ENCODE measurements at places on chromosomes 2 and 18. TPM values are rescaled to one million over a fixed set of nuclear protein-coding genes. Genes with fewer than 3 reads are reported as not detected.
A peak's percentile ranks its signal among the peaks of the same experiment; 100 is the strongest.

The CCDC142 gene
- 13.1 TPM for polyA plus RNA-seq

DNA sequence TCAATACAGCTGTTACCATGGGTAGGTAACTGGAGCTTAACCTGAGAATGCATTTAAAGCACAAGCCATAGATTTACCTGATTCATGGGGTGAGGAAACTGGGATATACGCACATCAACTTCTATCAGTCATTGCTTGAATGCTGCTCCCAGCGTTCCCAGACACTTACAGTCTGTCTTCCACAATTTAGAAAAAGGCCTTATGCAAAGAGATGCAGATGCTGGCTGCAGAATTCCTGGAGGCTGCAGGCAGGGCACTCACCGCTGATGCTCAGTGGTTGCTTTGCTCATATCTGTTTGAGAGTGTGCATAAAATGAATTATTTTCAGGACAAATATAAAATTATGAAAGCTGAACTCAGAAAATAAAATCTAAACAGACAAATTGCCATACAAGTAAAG, 950.7 kb upstream of the PIK3C3 start:
- no peak for DNase-seq

DNA sequence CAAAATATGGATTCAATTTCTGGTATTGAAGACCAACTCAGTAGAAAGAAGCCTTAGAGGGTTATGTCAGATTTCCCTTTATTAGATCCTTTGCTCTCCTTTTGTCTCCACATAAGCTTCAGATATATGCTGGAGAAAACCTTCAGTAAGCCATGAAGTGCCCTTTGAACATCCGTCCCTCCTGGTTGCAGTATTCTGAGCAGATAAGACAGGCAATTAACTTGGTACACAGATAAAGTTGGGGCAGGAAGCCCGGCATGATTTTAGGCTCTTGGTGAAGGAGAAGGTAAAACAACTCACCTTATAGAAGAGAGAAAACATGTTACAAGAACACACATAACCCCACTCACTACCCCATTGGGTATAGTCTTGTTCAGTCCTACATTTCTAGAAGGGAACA, 76.4 kb downstream of the SRD5A2 start:
- DNase-seq = no peak

DNA sequence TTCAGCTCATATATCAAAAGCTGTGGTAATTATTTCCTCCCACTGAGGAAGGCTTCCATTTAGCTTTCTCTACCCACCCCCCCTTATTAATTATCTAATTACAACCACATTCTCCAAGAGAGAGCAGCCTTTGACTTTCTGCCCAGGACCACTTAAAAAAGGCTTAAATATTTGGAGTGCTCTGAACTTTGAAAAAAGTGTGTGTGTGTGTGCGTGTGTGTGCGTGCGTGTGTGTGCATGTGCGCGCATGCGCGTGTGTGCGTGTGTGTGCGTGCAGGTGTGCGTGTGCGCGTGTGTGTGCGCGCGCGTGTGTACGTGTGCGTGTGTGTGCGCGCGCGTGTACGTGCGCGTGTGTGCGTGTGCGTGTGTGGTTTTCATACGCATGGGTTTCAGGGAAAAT, 57.8 kb downstream of the TWIST2 start:
- DNase-seq = no peak

DNA sequence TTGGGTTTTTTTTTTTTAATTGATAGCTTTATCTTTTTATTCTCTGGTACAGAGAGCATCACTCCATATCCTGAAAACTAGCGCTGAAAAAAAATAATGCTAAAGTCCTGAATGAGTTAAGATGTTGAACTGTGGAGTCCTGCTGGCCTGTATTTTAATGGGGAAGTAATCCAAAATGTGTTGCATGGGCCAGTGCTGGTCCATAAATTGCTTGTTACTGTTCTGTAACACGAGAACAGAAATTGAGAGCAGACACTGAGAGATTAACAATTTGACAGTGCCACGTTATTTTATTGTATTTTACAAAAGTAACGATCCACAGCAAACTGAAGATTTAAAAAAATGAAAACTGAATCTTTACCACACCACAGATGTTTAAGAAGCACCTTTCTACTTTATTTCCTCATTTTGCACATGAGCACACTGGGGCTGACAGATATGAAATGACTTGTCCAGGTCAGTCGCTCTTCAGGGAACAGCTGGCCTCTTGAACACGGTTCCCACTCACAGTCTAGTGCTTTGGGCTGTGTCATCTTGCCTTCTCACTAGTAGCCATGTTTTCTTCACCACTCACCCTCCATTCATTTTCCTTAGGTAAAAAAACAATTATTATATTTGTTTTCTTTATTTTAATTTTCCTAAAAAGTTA, 35.3 kb downstream of the ZCCHC2 start:
- DNase-seq = no peak

GRCh38 chr2:42236911-42237310, 67.8 kb downstream of the EML4 start:
- DNase-seq = no peak

DNA sequence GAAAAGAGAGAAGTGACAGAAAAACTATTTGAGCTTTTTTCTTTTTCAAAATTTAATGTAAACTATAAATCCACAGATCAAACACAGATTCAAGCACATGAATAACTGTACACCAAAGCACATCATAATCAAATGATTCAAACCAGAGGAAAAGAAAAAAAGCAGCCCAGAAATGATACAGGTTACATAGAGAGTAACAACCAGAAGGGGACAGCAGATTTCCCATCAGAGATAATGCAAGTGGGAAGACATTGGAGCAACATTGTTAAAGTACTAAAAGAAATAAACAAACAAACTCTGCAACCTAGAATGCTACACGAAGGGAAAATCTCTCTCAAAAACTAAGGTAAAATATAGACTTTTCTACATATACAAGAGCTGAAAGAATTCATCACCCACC, 34.5 kb downstream of the CMPK2 start:
- DNase-seq = no peak

DNA sequence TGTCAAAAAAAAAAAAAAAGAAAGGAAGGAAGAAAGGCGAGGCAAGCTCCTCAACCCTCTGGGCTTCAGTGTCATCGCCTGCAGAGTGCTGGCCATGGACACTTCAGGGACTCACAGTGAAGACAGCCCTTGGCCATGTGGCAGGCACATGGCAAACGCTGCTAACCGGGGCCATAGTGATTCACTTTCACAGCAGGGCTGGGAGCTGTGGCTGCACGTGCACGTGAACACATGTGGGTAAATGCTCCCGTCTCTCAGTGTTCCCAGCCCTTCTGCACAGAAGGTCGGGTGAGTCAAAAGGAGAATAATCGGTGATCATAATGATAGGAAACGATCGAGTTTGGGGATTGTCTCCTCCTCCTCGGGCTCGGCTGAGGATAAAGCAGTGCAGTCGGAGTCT, 46.1 kb upstream of the UBE2F start:
- no peak for DNase-seq

DNA sequence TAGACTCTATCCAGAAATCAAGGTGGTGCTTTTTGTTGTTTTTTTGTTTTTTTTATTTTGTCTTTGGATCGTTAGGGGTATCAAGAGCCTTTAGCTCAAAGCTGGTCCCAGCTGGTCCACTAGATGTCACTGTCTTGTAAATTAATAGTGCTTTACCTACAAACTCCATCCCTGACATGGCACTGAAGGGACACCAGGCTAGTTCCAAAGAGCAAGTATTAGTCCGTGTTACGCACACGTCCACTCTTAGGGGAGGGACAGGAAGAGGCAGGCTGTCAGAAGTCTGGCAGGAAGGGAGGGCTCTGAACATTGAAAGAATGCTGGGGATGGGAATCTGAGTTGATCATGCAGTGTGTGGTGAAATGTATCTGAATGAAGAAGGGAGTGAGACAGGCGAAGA, 85.9 kb upstream of the CCBE1 start:
- DNase-seq = peak; percentile 68

GRCh38 chr2:165562233-165562632, 92.7 kb downstream of the CSRNP3 start:
- DNase-seq = no peak

All from SK-N-SH (cell line).